NCI-H1930 (cell line): ENCODE measurements at places on chromosomes 2 and 18.
A peak's percentile ranks its signal among the peaks of the same experiment; 100 is the strongest.

DNA sequence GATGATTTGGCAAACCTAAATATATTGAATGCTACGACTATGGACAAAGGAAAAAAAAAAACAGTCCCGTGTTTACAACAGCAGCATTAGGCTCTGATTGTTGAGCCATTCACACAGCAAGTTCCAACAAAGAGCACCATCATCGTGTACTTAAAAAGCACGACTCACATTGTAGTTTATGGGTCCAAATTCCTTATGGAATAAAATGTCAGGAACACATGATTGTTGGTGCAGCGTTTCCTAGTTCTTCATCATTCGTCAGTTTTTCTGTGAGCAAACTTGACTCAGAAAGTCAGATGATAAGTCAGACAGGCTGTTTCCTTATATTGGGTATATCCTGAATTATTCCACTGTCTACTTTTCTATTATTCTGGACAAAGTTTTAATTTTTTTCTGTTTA lies 10.0 kb upstream of the KIDINS220 start:
- DNase-seq = no peak

GRCh38 chr2:98297817-98298682 lies 48.2 kb upstream of the CNGA3 start:
- DNase-seq = no peak

GRCh38 chr18:11419338-11419737 lies 190.1 kb upstream of the SLC35G4 start:
- DNase-seq = no peak

- DNase-seq = no peak
Measured at GRCh38 chr18:42578792-42579191, 536.7 kb downstream of the RIT2 start.

DNA sequence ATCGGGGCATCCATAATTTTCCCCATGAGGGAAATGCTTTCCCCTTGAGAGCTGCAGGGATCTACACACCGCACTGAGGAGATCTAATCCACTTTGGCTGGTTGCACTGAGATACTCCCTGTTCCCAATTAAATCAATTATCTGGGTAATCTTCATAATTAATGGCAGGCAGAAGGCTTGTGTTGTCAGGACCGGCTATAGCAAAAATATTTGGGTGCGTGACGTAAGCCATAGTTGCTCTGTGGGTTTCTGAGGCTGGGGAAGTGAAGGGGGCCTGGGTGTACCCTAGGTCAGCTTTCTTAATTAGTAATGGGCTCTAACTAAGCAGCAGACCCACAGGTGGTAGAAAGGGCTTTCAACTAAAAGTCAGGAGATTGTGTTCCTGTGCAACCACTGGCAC lies 62.8 kb upstream of the UPP2 start:
- DNase-seq = no peak

- DNase-seq = no peak
Measured at GRCh38 chr18:6010284-6010683, 115.0 kb upstream of the TMEM200C start.

DNA sequence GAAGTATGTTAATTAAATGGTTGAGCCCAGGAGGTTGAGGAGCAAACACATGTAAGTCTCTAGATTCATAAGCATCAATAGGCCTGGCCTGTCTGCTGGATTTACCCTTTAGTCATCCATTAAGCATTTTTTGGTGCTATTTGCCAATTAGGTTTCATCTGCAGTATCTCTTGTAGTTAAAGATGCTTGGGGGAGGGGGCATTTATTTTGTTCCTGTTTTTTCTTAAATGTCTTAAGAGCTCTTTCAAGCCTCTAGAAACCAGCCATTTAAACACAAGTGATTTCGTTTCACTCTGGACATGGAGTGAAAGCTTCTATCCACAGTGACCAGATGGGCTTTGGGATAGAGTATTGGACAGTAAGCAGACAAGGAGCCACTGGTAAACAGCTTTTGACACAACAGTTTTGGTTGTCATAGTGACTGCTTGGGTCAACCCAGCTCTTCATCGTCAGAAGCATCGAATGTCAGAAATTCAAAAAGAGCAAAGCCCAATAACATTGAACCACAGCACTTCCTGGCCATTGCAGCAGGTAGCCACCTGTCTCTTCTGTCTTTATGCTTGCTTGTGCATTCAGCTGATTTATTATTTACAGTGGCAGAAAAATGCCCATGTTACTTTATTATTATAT lies 4.9 kb downstream of the QPCT start:
- peak; percentile 29 for DNase-seq

GRCh38 chr2:28292491-28292890 lies 100.2 kb upstream of the FOSL2 start:
- DNase-seq = no peak

GRCh38 chr2:21804151-21804550 lies 680.4 kb downstream of the TDRD15 start:
- no peak for DNase-seq

- DNase-seq = no peak
Measured at GRCh38 chr18:3356614-3357013, 93.4 kb upstream of the TGIF1 start.

DNA sequence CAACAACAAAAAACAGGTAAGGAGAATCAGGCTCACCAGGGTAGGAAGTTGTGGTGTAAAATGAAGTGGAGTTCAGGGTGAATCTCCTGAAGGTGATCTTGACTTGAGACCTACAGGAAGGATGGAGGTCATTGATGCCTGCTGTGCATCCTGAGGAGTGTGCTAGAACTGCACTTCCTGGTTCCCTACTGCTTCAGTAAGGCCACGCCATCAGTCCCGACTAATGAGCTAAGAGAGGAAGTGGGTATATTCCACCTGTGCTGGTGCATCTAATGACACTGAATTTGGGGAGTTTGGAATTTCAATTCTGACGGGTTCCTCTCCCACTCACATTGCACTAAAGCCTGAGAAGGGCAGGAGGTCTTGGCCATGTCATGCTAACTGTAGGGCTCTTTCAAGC lies 349.3 kb upstream of the SLC14A2 start:
- no peak for DNase-seq

DNA sequence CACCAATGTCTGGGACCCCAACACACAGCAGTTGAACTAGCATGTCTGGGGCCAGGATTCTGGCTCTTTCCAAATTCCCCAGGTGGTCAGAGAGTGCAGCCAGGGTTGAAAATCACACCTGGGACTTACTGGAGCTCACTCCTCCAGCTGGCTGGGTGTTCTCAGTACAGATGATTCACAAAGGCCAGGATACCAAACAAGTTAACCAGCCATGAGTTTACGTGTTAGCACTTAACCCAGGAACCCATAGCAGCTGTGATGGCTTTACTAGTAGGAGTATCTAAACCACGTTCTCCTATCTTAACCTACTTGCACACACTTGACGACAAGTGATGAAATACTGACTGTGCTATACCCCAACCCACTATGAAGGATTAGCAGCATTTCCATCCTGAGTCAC lies 222.8 kb downstream of the FBXO15 start:
- DNase-seq = no peak

GRCh38 chr2:71609958-71610357 lies 156.6 kb downstream of the DYSF start:
- DNase-seq = no peak

DNA sequence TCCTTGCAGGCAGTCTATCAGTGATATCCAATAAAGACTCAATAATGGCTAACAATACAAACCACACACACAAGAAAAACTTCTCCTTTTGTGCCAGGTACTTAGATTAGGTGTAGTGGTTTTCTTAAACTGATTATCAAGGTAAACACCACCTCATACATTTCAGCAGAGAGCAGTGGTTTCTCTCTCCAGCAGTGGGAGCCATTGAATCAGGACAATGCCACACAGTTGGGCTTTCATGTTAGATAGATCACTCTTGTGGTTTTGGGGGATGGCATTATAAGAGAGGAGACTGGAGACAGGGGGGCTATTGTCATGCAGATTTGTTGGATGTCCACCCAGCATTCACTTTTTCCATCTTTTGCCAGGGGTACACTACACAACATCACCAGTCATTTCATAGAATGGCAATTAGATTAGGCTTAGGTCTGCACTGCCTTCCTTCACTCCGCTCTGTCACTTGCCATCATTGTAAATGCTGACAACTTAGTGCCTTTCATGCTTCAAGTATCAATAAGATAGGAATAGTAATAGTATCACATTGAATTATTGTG lies 13.6 kb upstream of the IRS1 start:
- no peak for DNase-seq

GRCh38 chr2:236319036-236319435 lies 54.8 kb upstream of the ASB18 start:
- DNase-seq = no peak

GRCh38 chr2:48508461-48509124 lies 21.4 kb upstream of the STON1 start:
- DNase-seq = no peak
